ENCODE measurements at places on chromosomes 7 and 10. TPM values are rescaled to one million over a fixed set of nuclear protein-coding genes. Genes with fewer than 3 reads are reported as not detected.

GRCh38 chr7:156989766-156990535, 20.5 kb downstream of the MNX1 start:
- peaks cover 36% of the 10 kb centered on the region for H3K4me1 ChIP-seq
- no peaks in the 10 kb centered on the region for H3K27me3 ChIP-seq
- no peak overlapping the region for H3K4me3 ChIP-seq

DNA sequence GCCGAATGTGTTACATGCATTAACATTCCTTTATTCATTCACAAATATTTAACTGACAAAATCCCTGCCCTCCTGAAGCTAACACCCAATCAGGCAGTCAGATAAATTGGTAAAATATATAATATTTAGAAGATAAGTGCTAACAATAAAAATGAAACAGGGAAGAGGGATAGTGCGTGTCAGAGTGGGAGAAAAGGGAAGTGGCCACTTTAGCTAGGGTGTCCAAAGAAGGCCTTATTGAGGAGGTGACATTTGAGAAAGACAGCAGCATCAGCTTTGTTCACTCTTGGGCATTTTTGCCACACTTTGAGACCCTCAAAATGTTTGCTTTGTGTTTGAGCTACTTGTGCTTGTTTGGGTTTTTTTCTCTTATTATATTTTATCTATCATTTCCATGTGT, 317.8 kb downstream of the SNX13 start:
- no peak for DNase-seq
- H3K4me3 ChIP-seq: no peak overlapping the region
- no peaks in the 10 kb centered on the region for H3K36me3 ChIP-seq
- H3K27ac ChIP-seq: no peak overlapping the region

DNA sequence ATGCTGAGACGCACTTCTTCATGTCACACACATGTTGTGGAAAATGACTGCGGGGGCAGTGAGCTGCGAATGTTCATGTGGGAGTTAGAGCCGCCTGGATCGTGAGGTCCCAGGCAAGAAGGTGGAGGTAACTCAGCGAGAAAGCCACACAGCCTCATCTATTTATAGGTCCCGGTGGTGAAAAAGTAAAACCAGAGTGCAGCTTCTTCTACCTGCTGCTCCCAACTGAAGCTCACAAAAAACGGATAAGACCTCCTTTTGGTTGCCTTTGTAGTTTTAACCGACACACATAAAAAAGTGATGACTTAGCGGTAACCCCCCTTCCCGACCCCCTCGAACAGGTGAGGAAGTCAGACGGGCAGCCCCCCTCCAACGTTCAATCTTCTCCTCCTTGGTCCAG, 276.9 kb downstream of the GATA3 start:
- no peak for DNase-seq
- H3K36me3 ChIP-seq: no peaks in the 10 kb centered on the region
- peaks cover 6% of the 10 kb centered on the region for H3K4me1 ChIP-seq
- peaks cover 9% of the 10 kb centered on the region for H3K27me3 ChIP-seq
- no peak overlapping the region for H3K4me3 ChIP-seq

DNA sequence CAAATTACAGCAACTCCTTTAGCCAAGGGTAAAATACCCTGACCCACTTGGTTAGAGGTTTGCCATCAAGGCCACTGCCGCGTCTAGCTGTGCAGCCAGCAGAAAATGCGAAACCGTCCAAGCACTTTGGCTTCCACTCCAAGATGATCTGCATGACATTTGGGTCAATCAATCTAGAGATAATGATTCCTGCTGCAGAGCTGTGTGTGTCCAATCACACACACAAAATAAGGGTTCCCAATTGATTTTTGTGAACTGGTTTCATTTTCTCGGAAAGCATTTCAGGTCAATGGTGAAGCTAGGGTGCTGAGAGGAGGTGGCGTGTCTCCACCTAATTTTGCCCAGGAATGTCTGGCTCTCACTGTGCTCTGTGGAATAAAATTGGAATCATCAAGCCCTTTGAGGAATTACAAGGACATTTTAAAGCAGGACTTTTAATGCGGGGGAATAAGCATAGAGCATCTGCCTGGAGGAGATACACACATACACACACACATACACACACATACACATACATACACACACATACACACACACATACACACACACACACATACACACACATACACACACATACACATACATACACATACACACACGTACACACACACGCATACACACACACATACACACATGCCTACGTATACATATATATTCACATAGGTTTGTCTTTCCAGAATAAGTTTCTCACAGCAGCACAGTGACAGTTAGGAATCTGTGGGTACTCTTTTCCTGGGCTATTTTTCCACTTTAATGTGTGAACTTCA, 59.5 kb downstream of the ACADSB start:
- no peaks in the 10 kb centered on the region for H3K36me3 ChIP-seq
- no peak for DNase-seq
- H3K27me3 ChIP-seq: no peaks in the 10 kb centered on the region
- H3K4me3 ChIP-seq: no peak overlapping the region

GRCh38 chr10:49296382-49296781, 2.6 kb upstream of the C10orf71 start:
- H3K4me3 ChIP-seq: no peak overlapping the region
- no peaks in the 10 kb centered on the region for H3K36me3 ChIP-seq
- no peak for DNase-seq
- no peaks in the 10 kb centered on the region for H3K27me3 ChIP-seq

The CPA4 gene
- total RNA-seq: 9.6 TPM

The PON1 gene
- 0.78 TPM for total RNA-seq

The FZD8 gene
- total RNA-seq: 12.9 TPM

Measured in body of pancreas (tissue), 4 donors.